Naive B cell (primary cell): ENCODE measurements at places on chromosomes 16 and 17. TPM values are rescaled to one million over a fixed set of nuclear protein-coding genes. Genes with fewer than 3 reads are reported as not detected.

GRCh38 chr17:68498479-68499326 is 13.5 kb upstream of the PRKAR1A start:
- no peaks in the 10 kb centered on the region for H3K27me3 ChIP-seq
- no peak for DNase-seq
- peaks cover 28% of the 10 kb centered on the region for H3K4me1 ChIP-seq

DNA sequence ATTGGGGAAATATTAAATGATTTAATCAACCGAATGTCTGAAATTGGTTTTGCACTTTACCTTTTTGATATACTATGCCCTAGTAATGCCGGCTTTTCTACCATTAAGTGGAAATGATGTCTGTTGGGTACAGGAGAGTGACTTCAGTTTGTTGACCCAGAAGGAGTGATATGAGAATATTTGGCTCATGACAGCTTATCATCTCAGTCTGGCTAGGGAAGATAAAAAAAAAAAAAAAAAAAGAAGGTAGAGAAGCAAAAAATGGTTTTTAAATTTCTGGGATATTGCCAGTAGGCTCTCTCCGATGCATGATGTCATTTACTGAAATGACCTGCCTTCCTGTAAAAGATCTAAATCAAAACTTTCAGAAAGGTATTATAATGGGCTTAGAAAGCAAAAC is 69.0 kb downstream of the CNTNAP4 start:
- H3K4me1 ChIP-seq = no peaks in the 10 kb centered on the region
- no peaks in the 10 kb centered on the region for H3K27me3 ChIP-seq
- no peaks in the 10 kb centered on the region for H3K36me3 ChIP-seq
- DNase-seq = no peak
- no peak overlapping the region for H3K27ac ChIP-seq

GRCh38 chr17:64236827-64237403 is 26.1 kb downstream of the TEX2 start:
- H3K4me3 ChIP-seq = no peak overlapping the region
- no peaks in the 10 kb centered on the region for H3K27me3 ChIP-seq
- H3K36me3 ChIP-seq = peaks cover 4% of the 10 kb centered on the region
- H3K27ac ChIP-seq = no peak overlapping the region
- H3K4me1 ChIP-seq = peaks cover 15% of the 10 kb centered on the region

DNA sequence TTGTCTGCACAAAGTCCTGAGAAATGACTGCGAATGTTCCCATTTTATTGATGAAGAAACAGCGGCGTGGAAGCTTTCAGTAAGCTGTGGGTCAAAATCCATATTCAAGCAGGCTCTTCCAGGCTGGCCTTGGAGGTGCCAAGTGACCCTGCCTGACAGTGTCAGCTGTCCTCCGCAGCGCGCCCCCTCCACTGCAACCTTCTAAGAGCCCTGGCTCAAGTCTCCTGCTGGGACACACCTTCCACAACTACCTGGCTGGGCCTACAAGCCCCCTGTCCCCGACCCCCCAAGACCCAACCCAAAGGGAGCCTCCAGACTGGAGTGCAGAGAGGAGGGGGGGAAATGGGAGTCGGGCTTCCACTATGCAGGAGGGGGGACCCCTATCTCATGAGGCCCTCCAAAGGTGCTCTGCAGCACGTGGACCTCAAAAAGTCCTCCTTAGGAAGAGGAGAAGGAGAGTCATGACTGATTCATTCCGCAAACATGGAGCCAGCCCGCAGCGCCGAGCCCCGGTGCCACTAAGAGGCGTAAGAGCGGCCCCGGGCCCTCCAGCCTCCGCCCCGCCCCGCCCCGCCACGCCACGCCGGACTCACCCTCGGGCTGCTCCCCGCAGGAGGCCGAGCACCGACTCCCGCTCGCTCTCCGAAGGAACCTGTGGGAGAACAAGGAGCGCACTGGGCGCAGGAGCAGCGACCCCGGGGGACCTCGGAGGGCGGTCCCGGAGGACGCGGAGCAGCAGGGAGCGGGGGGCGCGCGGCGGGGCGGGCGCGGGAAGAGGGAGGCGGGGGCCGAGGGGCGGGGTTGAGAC is 574 bp downstream of the MPP3 start:
- H3K4me1 ChIP-seq = peaks cover 14% of the 10 kb centered on the region
- H3K27me3 ChIP-seq = peaks cover 64% of the 10 kb centered on the region
- H3K27ac ChIP-seq = no peak overlapping the region
- DNase-seq = no peak
- no peaks in the 10 kb centered on the region for H3K36me3 ChIP-seq

DNA sequence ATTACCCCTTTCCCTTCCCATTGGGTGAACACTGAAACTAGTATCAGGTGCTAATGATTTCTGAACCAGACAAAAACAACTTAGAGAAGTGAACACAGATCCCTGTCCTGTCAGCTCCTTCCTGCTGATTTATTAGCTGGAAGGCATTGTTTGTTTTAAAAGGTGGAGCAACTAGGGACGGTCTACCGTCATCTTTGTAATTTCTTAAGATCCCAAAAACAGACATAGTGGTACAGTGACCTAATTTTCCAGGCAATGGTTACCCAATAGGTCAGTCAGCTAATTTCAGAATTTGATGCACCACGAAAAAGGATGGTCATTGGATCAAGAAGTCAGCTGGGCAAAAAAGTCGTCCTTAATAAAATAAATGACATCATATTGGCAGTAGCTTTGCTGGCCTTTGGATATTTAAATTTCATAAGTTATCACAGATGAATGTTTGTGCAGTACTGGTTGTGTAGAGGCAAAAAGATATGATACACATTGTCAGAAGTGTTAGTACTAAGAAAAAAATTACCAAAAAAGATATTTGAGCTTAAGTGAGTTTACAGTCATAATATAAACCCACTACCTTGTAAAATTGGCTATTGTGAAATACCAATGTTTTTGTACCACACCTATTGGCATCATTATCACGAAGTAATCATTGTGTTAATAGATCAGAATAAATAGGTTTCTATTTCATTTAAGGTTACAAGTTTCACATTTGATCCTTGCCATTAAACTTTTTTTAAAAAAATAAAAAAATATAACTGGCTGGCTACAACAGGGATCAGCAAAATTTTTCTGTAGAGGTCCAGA is 27.2 kb upstream of the KCNJ16 start:
- H3K27ac ChIP-seq = no peak overlapping the region
- no peak for DNase-seq
- H3K4me1 ChIP-seq = no peaks in the 10 kb centered on the region
- no peak overlapping the region for H3K4me3 ChIP-seq
- no peaks in the 10 kb centered on the region for H3K27me3 ChIP-seq

GRCh38 chr17:6476810-6477179 is 32.5 kb downstream of the PIMREG start:
- no peaks in the 10 kb centered on the region for H3K36me3 ChIP-seq
- H3K4me1 ChIP-seq = peaks cover 7% of the 10 kb centered on the region
- no peak overlapping the region for H3K27ac ChIP-seq

DNA sequence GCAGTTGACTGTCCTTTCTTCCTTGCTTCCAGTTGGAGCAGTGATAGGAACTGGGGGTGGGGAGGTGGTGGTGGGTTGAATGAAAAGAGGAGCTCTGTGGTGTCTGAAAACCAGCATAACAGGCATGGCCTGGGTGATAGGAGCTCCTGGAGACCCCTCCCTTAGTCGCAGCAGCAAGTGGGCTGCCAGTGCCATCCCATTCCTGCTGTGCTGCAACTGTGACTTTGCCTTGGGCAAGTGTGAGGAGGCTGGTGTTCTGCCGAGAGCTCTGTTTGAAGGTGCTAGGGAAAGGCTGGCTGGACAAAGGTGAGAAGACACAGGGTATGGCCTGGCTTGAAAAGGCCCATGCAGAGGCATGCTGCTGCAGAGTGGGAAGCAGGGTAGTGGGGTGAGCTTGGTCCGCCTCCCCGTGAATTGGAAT is 2.7 kb upstream of the CDK5R1 start:
- no peak for DNase-seq
- H3K27ac ChIP-seq = peak overlapping the region; percentile 68
- H3K27me3 ChIP-seq = no peaks in the 10 kb centered on the region
- H3K36me3 ChIP-seq = no peaks in the 10 kb centered on the region
- peak overlapping the region; percentile 1 for H3K4me3 ChIP-seq

GRCh38 chr16:85168732-85169256 is 56.5 kb upstream of the CIBAR2 start:
- no peak for DNase-seq
- no peaks in the 10 kb centered on the region for H3K36me3 ChIP-seq
- H3K4me3 ChIP-seq = peak overlapping the region; percentile 67
- H3K4me1 ChIP-seq = no peaks in the 10 kb centered on the region
- H3K27me3 ChIP-seq = peaks cover 33% of the 10 kb centered on the region
- H3K27ac ChIP-seq = no peak overlapping the region

- H3K27ac ChIP-seq = no peak overlapping the region
- H3K27me3 ChIP-seq = no peaks in the 10 kb centered on the region
- H3K36me3 ChIP-seq = no peaks in the 10 kb centered on the region
- H3K4me1 ChIP-seq = peaks cover 30% of the 10 kb centered on the region
- H3K4me3 ChIP-seq = no peak overlapping the region
- no peak for DNase-seq
Observed at GRCh38 chr17:57527221-57528057, 217.7 kb downstream of the CCDC182 start.

DNA sequence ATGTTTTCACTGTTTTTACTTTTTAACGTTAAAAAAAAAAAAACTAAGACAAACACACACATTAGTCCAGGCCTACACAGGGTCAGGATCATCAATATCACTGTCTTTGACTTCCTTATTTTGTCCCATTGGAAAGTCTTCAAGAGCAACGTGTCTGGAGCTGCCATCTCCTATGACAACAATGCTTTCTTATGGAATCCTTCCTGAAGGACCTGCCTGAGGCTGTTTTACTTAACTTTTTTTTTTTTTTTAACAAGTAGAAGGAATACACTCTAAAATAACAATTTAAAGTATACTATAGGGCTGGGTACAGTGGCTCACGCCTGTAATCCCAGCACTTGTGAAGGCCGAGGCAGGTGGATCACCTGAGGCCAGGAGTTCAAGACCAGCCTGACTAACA is 71.8 kb upstream of the BCAR1 start:
- H3K27ac ChIP-seq = no peak overlapping the region
- H3K27me3 ChIP-seq = peaks cover 57% of the 10 kb centered on the region
- DNase-seq = no peak
- H3K36me3 ChIP-seq = peaks cover 33% of the 10 kb centered on the region
- no peak overlapping the region for H3K4me3 ChIP-seq

GRCh38 chr16:17915791-17916190 is 420.7 kb downstream of the NPIPA8 start:
- no peaks in the 10 kb centered on the region for H3K4me1 ChIP-seq
- no peak overlapping the region for H3K4me3 ChIP-seq
- H3K27me3 ChIP-seq = peaks cover 10% of the 10 kb centered on the region
- no peak overlapping the region for H3K27ac ChIP-seq
- H3K36me3 ChIP-seq = no peaks in the 10 kb centered on the region

- H3K4me3 ChIP-seq = no peak overlapping the region
- DNase-seq = no peak
- no peak overlapping the region for H3K27ac ChIP-seq
- no peaks in the 10 kb centered on the region for H3K4me1 ChIP-seq
- peaks cover 26% of the 10 kb centered on the region for H3K27me3 ChIP-seq
Observed at GRCh38 chr16:47865337-47865855, 290.4 kb downstream of the ABCC12 start.

GRCh38 chr17:13835151-13835550 is 233.4 kb upstream of the HS3ST3A1 start:
- no peaks in the 10 kb centered on the region for H3K4me1 ChIP-seq
- H3K27me3 ChIP-seq = no peaks in the 10 kb centered on the region
- H3K4me3 ChIP-seq = no peak overlapping the region
- DNase-seq = no peak

DNA sequence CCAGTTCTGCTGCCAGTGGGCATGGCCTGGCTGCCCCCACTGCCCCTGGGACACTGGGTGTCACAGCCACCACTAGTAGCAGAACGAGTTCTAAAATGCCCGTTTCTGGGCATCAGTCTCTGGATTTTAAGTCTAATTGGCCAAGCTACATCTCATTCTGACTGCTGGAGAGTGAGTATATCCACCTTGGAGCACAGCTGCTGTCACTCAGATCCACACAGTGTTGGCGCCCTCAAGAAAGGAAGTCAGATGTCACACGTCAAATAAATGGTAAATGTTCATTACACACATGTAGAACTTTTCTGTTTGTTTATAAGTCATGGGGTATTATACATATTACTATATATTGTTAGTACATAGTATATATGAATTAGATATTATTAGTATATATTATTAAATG is 19.4 kb downstream of the GNGT2 start:
- peaks cover 28% of the 10 kb centered on the region for H3K4me1 ChIP-seq
- DNase-seq = no peak
- H3K27me3 ChIP-seq = no peaks in the 10 kb centered on the region
- no peak overlapping the region for H3K4me3 ChIP-seq

DNA sequence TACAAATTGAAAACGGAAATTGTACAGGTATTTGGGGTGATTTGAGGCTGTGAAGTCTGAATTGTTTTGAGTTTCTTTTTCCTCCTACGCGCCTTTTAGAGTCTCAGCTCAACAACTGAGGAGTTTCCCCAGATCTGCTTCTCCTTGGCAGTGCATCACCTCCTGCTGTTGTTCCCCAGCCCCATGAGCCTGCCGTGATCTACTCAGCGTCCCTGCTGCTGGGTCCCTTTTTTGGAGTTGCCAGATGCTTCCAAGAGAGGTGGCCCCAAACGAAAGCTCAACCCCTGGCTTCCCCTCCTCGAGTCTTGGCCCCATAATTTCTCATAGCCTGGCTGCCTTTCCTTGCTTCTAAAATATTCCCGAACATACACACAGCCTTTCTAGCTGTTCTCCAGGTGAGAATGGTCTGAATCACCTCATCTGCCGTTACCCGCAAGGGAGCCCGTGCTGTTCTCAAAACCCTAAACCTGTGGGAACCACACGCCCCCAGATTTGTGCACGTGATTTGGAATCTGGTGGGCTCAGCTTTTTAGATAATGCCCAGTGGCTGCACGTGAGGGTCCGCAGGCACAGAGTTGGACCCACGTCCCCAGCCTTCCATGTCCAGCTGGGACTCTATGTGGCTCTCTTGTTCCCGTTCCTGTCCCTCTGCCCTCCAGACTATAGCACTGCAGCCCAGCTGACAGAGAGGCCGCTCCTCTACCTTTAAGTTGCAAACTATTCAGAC is 179.1 kb upstream of the CHMP6 start:
- H3K27ac ChIP-seq = no peak overlapping the region
- no peak overlapping the region for H3K4me3 ChIP-seq
- peaks cover 16% of the 10 kb centered on the region for H3K4me1 ChIP-seq

The CDRT15 gene
- not detected for polyA plus RNA-seq

The NUDT16L1 gene
- 76.9 TPM for polyA plus RNA-seq

The LRRC36 gene
- not detected for polyA plus RNA-seq

The SLC47A1 gene
- not detected for polyA plus RNA-seq

The C16orf89 gene
- not detected for polyA plus RNA-seq

The CCL13 gene
- not detected for polyA plus RNA-seq

The TAC4 gene
- polyA plus RNA-seq = not detected

The KRTAP4-3 gene
- not detected for polyA plus RNA-seq

The RNF135 gene
- 44.3 TPM for polyA plus RNA-seq
